ENCODE measurements at places on chromosomes 4 and X.

- peak; percentile 84 for DNase-seq
Measured at GRCh38 chr4:183443655-183444213, 702 bp upstream of the CDKN2AIP start.

GRCh38 chr4:28373191-28373590 lies 1512.5 kb downstream of the STIM2 start:
- DNase-seq = no peak

GRCh38 chr4:102196221-102196620 lies 149.1 kb downstream of the SLC39A8 start:
- DNase-seq = no peak

GRCh38 chrX:15816438-15816809 lies 26.1 kb downstream of the ZRSR2 start:
- no peak for DNase-seq

DNA sequence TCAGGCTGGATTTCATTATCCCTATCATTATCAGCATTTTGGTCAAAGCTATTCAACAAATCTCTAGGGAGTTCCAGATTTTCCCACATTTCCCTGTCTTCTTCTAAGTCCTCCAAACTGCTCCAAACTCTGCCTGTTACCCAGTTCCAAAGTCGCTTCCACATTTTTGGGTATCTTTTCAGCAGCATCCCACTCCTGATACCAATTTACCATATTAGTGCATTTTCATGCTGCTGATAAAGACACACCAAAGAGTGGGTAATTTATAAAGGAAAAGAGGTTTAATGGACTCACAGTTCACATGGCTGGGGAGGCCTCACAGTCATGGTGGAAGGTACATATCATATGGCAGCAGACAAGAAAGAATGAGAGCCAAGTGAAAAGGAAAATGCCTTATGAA lies 132.8 kb upstream of the SLC7A11 start:
- no peak for DNase-seq

DNA sequence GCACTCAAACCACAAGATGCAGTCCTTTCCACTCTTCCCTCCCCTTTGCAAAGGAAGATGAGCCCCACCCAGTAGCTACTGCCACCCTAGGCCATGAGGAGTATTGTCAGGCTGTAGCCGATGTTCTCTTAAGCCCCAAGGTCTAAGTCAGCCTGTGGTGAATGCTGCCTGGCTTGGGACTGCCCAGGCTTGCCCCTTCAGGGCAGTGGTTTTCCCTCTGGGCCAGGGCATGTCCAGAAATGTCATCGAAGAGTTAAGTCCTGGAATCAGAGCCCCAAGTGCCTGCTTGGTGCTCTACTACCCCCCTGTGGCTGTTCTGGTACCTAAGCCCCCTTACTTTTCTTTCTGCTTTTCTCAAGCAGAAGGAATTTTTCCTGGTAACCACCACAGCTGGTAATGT lies 11.8 kb upstream of the PGK1 start:
- DNase-seq = no peak

DNA sequence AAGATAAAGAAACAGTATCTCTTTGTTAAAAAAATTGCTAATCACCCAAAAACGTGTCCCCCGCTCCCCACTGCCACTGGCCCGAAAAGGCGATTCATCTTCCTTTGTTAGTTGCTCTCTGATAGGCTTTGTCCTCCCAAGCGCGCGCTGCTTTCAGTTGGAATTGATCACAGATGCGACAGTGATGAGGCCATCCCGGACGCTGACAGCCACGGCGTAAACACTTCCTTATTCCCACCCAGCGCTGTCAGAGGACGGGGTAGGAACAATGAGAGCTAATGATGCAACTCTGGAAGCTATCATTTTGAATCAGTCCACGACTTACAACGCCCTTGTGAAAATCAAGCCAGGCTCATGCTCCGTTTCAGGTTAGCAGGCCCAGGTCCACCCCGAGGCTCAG lies 21.4 kb downstream of the SOD3 start:
- no peak for DNase-seq

DNA sequence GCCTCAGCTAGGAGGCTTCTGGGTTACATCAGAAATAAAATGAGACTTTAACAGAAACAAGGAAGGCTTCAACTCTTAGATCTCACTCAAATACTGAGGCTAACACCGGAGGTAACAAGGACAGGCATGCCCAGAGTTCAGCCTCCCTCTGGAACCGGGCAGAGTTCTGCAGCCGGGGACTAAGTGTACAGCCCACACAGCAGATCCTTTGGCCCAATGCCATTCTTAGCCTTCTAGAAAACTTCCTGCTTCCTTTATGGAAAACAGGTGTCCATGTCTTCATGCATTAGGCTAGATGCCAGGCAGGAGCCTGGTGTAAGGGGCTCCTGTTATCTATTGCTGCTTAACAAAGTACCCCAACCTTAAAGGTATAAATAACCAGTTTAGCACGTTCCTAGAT lies 369.7 kb downstream of the BCOR start:
- no peak for DNase-seq

DNA sequence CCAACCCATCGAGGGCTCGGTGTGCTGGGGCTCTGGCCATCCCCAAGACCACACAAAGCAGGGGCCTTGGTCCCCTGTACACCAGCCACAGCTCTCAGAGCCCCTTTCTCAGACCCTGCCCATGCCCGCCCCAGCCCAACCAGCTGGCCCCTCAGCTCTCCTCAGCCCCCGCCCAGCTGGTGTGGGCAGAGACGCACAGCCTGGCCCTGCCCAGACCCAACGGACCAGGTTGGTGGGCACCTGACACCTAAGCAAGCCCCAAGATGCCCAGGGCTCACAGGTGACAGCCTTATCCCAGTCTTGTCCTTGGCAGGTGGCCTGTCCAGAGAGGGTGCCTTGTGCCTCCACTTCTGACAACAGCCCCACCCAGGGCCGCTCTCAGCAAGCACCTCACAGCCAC lies 42.4 kb downstream of the FAM53A start:
- DNase-seq = no peak

GRCh38 chr4:86959588-86960500 lies 25.0 kb downstream of the AFF1 start:
- DNase-seq = no peak

DNA sequence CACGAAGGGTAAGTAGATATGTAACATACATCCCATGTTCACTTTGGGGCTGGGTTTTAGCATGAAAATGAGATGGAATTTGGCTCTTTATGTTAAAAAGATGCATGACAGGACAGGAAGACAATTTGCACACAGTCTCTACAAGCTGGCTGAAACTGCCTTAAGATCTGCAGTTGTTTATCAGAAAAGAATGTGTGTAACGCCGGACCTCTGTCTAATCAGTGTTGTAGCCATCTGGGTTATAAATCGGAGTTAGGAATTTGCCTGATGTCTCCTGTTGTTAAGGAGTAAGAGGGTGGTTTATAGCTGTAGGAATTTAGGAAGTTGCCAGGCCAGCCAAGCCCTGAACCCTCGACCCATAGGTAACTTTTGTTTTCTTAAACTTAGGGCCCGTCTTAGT lies 562.9 kb upstream of the FAT1 start:
- no peak for DNase-seq

DNA sequence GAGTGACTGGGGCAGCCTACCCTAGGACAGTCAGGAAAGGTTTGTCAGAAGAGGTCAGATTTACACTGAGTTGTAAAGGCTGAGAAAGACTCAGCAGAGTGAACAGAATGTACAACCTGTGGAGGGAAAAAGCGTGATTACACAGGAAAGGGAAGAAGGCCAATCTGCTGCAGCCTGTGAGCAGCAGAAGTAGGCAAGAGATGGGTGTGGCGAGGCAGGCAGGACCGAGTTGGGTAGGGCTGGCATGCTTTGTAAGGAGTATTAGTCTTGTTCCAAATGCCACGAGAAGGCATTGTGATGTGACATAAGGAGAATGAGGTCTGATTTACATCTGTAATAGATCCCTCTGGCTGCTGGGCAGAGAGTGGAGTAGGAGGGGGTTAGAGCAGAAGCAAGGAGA lies 12.6 kb downstream of the SGMS2 start:
- DNase-seq = no peak

DNA sequence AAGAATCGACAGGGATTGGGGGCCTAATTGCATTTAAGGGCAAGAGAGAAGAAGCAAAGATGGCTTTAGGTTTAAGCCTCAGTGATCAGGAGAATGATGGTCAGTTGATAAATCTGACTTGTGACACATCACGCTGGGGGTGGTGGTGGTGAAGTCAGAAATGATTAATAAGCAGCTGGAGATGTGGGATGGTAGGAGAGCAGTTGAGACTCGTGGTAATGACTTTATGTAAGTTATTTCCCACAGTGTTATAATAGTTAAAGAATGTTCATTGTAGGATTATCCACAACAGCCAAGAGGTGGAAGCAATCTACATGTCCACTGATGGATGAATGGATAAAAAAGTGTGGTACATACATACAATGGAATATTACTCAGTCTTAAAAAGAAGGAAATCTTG lies 178.9 kb upstream of the GPC4 start:
- DNase-seq = no peak

- DNase-seq = no peak
Measured at GRCh38 chr4:104393655-104394324, 100.9 kb downstream of the CXXC4 start.

GRCh38 chr4:107148904-107149303 lies 112.8 kb upstream of the DKK2 start:
- DNase-seq = no peak

DNA sequence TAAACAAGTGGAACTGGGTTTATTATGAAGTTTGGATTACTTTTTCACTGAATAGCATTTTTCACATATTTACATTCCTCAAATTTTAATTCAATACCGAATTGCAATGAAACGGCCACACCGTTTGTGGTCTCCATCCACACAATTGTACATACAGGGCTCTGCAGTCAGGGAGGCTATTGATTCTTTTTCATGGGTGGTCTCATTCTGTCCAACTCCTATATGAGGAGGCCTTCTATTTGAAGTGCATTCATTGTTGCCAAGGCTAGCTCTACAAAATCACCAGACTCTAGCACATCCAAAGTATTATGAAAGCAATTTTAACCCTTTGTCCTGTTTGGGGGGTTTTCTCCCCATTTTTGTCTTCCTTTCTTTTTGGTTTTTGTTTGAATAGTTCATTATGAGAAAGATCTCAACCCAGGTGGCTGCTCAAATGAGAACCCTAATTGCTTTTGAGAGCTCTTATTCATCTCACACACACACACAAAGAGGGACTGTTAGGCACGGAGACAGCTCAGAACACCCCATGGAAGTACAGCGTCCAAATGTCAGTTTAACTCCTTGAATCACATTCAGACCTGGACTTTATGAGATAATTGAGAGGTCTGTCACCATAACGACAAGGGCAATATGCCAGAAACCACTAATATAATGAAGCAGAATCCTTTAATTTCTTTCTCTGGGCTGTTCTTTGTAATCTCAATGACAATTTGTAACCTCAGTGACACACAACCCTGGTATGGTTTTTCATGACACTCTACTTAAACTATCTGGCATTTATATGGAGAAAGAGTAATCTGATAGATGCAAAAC lies 79.4 kb downstream of the NLGN4X start:
- no peak for DNase-seq

- DNase-seq = no peak
Measured at GRCh38 chr4:105093975-105094374, 52.7 kb upstream of the TET2 start.

DNA sequence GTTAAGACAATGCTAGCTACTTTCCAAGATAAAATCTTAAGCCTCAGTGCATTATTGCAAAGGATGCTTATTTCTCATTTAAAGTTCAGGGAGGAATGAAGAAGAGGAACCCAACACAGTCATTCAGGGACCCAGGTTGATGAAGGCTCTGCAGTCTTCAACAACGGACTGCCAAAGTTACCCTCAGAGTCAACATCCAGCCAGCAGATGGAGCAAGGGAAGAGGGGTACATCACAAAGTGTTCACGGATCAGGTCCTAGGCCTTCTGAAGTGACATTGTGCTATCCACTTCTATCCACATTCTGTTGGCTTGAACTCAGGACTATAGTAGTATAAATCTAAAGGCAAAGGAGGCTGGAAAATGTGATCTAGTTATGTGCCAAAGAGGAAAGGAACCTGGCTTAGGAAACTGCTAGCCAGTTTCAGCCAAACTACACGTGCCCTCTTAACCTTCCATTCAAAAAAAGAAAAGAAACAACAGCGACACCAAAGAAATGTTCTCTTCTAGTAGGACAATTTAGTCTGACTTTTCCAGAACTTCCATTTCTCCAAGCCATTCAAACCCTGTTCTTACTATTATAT lies 28.8 kb downstream of the NKX6-1 start:
- no peak for DNase-seq

DNA sequence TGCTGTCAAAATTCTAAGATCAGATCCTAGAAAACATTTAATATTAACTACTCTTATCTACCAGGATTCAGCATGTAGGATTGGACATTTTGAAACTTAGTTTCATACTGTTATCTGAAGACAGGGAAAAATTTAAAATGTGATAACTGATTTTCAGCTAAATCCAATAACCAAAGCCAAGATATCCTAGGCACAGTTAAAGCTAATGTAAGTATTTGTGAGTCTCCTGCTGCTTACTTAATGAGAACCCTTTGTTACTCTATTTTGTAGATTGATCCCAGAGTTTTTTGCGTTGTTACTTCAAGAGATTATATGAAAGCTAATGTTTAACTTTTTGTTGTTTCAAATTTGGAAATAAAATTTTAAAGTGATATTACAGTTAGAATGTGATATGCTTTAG lies 2.0 kb downstream of the CPE start:
- DNase-seq = no peak

DNA sequence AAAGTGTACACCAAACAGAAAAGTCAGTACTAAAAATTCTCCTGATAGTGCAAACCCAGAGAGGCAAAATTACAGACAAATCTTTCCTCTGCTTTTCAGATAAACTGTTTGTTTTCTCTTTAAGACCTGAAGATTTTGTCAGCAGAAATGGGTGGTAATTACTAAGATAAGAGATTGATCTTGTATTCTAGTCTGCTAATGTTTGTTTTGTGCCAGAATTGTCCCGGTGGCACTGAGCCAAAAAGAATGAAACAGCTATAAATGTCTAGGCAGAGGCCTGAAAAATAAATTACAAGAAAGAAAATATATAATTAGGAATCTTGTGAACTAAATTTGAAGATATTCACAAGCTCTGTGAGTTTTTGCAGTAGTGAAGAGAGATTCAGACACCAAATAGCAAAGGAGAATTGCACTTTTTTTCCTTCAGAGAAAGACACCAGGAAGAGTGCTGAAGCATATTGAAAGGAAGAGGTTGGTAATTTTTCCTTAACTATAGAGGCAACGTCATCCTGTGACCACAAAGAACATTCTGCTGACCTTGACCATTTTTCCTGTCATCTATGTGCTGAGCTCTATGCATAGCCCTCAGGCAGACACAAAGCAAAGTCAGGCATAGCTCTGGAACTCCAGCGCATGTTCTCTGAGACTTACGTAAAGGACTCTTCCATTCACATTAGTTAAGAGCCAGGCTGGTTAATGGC lies 314.5 kb upstream of the RASGEF1B start:
- peak; percentile 22 for DNase-seq

DNA sequence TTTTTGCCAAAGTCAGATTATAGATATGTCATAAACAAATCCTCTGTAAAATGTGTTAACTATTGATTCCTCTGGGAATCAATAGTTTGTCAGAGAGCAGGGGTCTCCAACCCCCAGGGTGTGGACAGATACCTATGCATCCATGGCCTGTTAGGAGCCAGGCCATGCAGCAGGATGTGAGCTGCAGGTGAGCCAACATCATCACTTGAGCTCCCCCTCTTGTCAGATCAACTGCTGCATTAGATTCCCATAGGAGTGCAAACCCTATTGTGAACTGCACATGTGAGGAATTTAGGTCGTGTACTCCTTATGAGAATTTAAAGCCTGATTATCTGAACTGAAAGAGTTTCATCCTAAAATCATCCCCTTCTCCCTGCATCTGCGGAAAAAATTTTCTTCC lies 1365.4 kb downstream of the ARAP2 start:
- no peak for DNase-seq

- no peak for DNase-seq
Measured at GRCh38 chrX:134634691-134635090, 23.6 kb downstream of the PLAC1 start.

- no peak for DNase-seq
Measured at GRCh38 chrX:97547877-97548578, 664.3 kb downstream of the RPA4 start.
